Prostate gland (tissue), 2 donors: ENCODE measurements at places on chromosomes 5 and 9.

- DNase-seq: no peak
Observed at GRCh38 chr9:10268531-10269485, 344.0 kb downstream of the PTPRD start.

DNA sequence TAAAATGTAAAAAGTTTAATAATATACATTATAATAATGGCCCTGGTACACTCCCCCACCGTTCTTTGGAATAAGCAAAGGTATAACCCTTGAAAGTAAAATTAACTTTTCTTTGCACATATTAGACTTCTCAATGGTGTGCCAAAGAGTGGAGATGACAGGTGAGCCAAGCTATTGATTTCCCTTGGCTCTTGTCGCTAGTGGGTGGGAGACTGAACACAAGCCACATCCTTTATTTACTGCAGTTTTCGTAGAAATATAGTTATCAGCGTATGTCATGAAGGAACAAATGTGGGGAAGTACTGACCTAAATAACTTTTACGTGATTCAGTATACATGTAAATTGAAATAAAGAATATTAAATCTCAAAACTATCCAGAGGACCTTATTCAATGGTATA, 549.3 kb downstream of the RAB3C start:
- DNase-seq: no peak

DNA sequence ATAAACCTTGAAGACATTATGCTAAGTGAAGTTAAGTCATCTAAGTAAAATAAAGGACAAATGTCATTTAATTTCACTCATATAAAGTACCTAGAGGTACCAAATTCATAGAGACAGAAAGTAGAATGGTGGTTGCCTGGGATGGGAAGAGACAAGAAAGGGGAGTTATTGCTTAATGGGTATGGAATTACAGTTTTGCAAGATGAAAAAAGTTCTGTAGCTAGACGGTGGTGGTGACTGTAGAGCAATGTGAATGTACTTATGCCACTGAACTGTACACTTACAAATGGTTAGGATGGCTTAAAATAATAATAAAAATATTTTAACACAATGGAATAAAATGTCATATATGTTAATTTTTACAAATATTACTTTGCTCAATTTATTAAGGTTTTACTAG, 128.0 kb downstream of the MPDZ start:
- no peak for DNase-seq

DNA sequence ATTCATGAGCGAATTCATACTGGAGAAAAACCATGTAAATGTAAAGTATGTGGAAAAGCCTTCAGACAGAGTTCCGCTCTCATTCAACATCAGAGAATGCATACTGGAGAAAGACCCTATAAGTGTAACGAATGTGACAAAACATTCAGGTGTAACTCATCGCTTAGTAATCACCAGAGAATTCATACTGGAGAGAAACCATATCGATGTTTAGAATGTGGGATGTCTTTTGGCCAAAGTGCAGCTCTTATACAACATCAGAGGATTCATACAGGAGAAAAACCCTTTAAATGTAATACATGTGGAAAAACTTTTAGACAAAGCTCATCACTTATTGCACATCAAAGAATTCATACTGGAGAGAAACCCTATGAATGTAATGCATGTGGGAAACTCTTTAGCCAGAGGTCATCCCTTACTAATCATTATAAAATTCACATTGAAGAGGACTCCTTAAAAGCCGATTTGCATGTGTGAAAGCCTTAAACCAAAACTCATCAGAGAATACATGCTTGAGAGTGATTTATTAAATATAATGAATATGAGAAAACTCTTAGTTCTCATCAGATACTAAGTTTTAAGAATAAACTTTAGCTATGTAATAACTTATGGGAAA, 11.8 kb upstream of the ZFP2 start:
- no peak for DNase-seq

GRCh38 chr9:77817590-77818311, 169.6 kb upstream of the GNA14 start:
- DNase-seq: no peak
